BE2C (cell line): ENCODE measurements at places on chromosomes 3 and 15.

GRCh38 chr3:155572085-155572484, 172.8 kb downstream of the PLCH1 start:
- DNase-seq, result no peak

- peak; percentile 55 for DNase-seq
Observed at GRCh38 chr15:80234883-80235282, 17.1 kb downstream of the CTXND1 start.

DNA sequence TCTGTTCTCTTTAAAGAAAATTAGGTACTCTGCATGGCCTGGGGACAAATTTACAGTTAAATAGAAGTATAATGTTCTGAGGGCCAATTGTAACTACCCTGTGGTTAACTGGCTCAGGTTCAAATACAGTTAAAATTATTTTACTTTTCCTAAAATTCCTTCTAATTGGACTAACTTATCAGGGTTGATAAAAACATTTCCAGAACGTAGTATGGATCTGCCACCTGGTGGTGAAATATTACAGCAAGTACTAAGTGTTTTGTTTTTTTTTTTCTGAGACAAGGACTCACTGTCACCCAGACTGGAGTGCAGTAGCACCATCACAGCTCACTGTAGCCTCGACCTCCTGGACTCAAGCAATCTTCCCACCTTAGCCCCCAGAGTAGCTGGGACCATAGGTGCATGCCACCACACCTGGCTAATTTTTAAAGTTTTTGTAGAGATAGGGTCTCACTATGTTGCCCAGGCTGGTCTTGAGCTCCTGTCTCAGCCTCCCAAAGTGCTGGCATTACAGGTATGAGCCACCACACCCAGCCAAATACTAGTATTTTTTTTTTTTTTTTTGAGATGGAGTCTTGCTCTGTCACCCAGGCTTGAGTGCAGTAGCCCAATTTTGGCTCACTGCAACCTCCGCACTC, 29.2 kb downstream of the NEO1 start:
- DNase-seq, result peak; percentile 19

- DNase-seq, result no peak
Observed at GRCh38 chr3:126917232-126917804, 65.6 kb upstream of the PLXNA1 start.

DNA sequence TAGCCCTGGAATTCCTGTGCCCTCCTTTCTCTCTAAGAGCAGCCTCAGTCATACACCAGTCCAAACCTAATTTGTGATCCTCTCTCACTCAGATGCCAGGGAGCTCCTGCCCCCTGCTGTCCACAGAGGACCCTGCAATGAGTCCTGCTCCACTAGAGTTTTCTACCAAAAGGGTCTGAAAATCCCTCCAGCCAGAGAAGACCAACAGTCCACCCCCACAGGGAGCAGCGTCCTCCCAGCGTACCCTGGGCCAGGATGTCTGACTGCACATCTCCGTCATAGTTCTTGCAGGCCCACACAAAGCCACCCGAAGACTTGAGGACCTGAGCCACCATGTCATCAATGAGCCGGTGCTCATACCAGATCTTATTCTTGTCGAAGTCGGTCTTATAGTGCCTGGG, 15.4 kb downstream of the IDH2 start:
- peak; percentile 64 for DNase-seq

GRCh38 chr3:42052132-42052483, 39.0 kb upstream of the TRAK1 start:
- no peak for DNase-seq
